ENCODE measurements at places on chromosomes 16 and 17.
A peak's percentile ranks its signal among the peaks of the same experiment; 100 is the strongest.

DNA sequence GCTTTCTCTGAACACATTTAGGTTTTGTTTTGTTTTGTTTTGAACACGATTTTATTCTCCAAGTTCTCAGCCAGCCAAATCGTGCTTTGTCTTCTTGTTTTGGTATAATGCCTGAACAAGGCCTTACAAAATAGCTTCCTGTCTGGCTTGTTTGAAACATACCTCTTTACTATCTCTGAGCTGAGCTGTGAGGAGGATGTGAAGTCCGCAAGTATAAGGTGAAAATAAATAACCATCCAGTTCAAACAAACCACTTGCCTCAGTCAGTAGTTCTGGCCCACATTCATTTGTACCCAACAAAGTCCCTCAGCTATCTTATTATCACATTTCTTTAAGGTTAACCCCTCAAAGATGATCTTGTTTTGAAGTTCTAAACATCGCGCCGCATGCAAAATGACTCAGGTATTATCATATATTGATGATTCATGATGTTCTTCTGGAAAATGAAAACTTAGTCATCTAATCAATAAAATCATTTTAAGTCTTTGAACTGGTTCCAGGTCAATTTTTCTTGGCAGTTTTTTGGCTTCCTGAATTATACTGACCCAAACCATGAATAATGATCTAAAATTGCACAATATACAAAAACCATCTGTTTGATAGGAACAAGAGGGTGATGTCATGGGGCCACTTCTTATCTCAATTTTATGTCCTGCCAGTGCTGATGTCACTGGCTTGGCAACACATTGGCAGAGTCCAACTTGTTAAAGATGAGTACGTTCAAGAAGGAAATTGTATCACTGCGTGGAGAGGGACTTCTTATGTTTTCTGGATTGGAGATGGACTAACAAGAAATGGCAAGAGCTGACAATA, 694.3 kb downstream of the KCNJ2 start:
- DNase-seq, result no peak

DNA sequence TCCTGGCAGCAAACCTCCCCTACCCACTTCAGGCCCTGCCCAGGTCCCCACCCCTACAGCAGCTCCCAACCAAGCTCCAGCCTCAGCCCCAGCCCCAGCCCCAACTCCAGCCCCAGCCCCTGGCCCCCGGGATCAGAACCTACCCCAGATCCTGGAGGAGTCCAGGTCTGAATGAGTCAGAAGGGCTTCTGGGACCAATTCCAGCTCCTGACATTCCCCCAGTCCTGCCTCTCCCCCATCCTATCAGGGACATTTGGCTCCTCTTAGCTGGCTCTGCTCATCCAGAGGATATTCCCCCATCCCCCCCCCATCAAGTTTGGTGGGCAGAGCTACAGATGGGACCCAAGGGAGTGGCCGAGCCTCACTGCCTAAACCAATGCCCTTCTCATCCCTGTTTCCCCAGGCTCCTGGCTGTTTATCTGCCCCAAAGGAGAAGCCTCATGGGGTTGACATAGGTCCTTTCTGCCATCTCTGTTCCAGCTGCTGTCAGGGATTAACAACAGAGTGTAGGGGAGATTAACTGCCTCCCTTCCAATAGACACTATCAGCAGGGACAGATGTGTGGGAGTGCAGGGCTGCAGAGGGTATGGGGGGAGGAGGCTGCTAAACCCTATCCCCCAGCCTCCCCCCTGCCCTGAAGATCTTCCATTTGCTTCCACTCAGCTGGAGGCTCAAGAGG, 16.5 kb downstream of the CNTNAP1 start:
- no peak for DNase-seq

DNA sequence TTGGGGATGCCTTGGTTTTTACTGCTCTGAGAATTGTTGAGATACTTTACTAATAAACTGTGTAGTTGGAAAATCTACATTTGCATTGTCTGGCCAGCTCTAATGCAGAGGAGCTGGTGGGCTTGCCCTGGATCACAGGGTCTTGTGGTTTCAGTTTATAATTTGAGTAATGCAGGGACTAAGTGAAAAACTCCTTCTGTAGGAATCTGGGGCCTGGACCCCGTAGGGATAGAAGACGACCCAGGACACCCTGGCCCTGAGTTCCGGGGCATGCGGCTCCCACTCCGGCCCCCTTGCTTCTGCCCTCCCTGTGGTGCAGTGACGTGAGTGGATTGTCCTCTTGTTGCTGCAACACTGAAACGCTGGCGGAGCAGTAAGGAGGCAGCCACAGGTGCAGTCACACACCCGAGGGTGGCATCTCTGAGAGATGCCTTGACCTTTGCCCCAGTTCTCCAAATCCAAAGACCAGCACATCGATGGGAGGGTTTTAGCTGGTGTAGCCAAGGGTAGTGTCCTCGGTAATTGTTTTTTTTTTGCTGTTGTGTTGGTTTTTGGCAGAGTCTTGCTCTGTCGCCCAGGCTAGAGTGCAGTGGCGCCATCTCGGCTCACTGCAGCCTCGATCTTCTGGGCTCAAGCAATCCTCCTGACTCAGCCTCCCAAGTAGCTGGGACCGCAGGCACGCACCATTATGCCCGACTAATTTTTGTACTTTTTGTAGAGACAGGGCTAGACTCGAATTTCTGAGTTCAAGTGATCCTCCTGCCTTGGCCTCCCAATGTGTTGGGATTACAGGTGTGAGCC, 2.6 kb upstream of the RPL13 start:
- no peak for DNase-seq

DNA sequence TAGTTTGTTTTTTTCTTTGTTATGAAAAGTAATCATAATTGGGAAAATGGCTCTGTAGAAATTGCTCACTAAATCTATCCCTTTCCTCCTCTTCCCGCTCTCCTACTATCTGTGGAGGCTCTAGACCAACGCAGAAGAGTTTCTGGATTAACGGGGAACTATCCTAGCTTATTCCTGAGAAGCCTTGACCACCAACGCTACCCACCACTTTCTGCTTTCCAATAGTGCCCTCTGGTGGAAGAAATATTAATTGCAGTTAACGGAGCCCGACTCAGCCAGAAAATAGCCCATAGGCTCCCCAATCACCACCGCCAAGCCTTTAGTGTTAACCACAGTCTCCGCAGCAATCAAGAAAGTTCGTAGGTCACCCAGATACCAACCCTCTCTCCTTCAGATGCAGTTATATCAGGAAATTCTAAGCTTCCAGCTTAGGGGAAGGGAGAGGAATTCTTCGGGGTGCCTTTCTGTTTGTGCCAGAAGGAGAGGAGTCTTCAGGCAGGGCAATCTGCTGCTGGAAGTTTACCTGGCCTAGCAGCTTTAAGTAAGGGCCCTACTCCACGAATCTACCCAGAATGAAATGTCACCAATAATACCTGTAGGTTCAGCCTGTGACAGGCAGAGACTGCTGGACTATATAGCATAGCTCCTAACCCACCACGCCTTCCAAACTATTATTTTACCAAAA, 23.0 kb upstream of the NSRP1 start:
- DNase-seq, result peak; percentile 66

GRCh38 chr17:48478224-48479013, 48.4 kb upstream of the SKAP1 start:
- no peak for DNase-seq

Measured in mesothelial cell of epicardium (in vitro differentiated cells).